HEK293T (cell line): ENCODE measurements at places on chromosomes 13 and 19.

DNA sequence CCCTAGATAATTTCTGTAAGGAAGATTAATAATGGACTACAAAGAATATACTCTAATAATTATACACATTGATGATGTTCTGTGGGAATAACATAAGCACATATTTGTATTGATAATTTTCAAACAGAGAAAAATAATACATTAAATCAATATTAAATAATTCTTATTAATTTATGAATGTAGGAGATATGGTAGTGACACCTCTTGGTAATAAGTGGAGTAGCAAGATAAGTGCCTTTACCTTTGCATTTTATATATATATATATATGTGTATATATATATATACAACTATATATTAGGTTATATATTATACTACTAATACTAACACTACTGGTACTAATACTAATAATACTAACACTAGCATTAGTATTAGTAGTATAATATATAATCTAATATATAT is 905.8 kb downstream of the SLITRK1 start:
- no peak for DNase-seq

DNA sequence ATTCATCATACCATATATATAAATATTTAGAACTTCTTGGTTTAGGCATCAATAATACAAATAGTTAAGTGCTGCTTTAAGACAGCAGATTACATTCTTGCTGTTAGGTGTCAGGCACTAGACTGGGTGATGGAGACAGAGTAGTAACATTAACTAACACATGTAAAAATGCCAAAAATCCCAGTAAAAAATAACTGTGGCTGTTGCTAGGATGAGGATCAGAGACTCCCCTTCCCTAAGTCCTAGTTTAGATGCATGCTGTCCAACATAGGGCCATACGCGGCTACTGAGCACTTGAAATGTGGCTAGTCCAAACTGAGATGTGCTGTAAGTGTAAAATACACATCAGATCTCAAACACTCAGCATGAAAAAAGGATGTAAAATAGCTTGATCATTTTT is 94.7 kb downstream of the CDADC1 start:
- no peak for DNase-seq

DNA sequence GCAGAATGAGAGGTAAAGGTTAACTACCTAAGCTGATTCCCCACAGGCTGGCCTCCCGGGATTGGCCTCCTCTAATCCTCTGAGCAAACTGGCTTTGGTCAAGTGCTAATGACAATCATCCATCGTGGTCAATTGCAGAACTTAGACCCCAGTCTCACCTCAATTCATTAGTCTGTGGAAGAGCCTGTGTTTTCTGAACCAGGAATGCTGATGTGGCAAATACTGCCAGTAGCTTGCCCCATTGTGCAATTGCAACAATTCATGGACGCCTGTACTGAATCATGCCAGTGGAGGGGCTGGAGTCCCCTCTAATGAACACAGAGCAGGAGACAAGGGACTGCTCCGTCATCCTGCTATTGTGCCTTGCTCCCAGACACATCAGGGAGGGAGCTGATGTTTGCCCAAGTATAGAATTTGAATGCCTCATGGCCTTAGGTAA is 1256.5 kb downstream of the EFNB2 start:
- no peak for DNase-seq

GRCh38 chr19:10818301-10819123 is 17.5 kb downstream of the TMED1 start:
- DNase-seq = no peak

GRCh38 chr19:14821937-14822336 is 13.0 kb downstream of the OR7A5 start:
- no peak for DNase-seq

- DNase-seq = peak; percentile 56
These were observed 167.1 kb downstream of the PCDH9 start for GRCh38 chr13:67063036-67063435.

GRCh38 chr13:25190771-25191170 is 18.7 kb upstream of the AMER2 start:
- no peak for DNase-seq

DNA sequence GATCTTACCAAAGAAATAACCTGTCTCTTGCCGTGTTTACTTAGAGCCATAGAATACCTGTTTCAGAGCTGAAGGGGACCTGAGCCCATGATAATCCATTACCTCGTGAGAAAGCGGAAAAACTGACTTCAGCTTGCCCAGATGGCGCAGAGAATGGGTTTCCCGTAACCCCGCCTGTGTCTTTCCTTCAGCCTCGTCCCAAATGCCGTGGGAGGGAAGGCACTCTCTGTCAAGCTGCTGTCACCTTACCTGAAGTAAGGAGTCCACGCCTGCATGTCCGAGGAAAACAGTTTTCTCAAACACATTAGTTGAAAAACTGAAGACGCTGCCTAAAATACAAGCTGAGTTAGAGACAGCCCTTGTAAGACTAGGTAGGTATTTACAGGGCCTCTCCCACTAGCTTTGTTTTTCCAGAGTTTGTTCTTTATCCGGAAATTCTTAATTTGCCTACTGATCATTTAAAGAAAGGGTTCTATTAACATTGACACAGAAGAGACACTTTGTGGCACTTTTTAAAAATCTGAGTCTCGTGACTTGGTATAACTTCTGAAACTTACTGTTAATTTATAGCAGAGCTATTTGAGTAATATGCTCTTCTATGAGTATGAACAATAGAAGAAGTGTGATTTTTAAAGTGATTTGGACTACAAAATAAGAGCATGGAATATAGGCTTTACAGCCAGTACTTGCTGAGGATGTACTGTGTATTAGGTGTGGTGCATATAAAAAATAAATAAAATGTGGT is 1.3 kb upstream of the INTS6 start:
- DNase-seq = peak; percentile 7

GRCh38 chr19:58123354-58123753 is 25.3 kb upstream of the ZSCAN18 start:
- no peak for DNase-seq

DNA sequence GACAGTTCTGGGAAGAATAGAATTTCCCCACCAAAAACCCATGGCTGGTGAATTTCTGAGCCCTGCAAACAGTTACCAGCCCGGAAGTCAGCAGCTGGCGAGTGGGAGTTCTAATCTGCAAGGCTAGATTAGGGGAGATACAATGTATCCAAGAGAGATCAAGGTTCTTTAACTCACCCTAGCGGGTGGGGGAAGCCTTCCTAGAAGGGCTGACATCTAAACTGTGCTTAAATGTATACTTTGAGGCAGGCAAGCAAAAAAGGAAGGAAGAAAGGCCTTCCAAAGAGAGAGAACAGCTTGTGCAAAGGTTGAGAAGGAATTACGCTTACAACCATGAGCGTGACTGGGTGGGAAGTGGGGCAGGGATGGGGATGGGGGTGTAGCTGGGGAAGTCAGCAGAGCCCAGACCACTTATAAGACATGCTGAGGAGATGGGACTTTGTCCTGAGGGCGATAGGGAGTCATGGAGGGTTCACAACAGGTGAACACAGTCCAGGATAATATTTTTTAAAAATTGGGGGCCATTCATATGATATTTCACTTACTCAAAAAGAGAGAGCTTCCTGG is 20.8 kb upstream of the ZNRF4 start:
- no peak for DNase-seq

DNA sequence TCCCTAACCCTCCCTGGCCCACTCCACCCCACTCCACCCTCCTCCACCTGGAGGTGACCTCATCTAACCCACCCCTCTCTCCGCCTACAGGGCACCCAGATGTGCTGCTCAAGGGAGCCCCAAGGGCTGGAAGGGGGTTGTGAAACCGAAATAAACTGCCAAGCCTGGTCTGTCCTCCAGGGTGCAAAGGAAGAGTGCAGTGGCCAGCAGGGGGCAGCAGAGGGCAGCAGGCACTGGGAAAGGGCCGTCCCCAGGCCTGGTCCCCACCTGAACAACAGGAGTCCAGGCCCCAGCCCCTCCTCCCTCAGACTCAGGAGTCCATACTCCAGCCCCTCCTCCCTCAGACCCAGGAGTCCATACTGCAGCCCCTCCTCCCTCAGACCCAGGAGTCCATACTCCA is 8.4 kb upstream of the BCAM start:
- DNase-seq = peak; percentile 89

GRCh38 chr13:30148786-30149185 is 158.6 kb downstream of the KATNAL1 start:
- DNase-seq = no peak

DNA sequence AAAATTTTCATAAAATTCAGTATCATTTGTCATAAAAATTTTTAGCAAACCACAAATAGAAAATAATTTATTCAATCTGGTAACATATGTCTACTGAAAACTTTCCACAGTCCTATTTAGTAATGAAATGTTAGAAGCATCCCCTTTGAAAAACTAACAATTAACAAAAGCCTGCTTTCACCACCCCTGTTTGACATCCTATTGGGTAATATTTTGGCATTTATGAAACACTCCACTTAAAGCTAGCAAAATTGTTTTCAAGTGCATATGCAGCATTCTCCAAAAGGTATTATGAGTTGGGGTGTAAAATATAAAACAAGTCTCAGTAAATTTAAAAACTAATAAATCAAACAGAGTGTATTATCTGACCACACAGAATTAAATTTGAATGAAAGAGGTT is 189.4 kb downstream of the NBEA start:
- no peak for DNase-seq

GRCh38 chr19:31548941-31549340 is 199.7 kb upstream of the TSHZ3 start:
- DNase-seq = peak; percentile 16

DNA sequence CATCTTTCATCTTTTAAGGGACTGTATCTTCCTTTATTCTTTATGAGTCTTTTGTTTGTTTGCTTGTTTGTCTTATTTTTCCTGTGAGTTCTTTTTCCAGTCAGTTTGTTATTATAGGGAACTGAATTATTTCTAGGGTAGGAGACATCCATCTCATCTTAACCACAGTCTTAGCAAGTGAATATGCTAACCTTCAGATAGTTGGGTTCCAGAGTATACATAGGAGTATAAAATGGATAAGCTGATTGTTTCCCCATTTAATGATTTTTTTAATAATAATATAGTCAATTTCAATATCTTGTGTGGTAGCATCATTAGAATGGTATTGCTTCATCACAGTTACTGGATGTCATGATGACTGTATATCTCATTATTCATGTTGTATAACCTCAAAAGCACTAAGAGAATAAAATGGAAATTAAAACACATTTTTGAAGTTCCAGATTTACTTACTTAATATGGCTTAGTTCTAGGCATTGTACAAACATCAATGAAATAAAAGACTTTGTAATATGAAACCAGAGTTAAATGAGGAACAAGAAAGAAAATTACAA is 33.0 kb downstream of the GPC6 start:
- no peak for DNase-seq

DNA sequence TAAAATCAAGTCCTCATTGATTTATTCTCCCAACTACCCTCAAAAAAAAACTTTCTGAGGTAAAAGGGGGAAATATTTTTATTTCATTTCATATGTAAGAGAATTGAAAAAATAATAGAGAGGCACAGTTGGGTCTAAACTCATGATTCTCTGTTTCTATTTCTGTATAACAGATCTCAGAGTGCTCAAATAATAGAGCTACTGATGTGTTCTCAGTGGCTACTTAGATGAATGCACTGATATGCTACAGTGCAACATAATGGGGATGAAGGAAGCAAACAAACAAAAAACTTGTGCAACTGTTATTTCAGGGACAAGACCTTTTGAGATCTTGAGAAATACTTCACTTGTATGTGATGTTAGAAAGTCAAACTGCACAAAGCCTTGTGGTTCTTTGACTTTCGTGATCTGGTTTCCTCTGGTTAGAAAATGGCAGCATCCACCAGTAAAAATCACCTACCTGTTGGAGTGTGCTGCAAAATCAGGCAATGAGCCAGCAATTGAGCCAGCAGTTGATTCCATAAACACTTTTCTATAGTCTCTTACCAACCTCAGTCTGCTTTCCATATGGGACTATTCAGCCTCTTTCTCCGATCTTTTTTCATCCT is 9.7 kb upstream of the DACH1 start:
- DNase-seq = no peak

GRCh38 chr19:14265290-14266036 is 59.5 kb upstream of the ADGRL1 start:
- no peak for DNase-seq

DNA sequence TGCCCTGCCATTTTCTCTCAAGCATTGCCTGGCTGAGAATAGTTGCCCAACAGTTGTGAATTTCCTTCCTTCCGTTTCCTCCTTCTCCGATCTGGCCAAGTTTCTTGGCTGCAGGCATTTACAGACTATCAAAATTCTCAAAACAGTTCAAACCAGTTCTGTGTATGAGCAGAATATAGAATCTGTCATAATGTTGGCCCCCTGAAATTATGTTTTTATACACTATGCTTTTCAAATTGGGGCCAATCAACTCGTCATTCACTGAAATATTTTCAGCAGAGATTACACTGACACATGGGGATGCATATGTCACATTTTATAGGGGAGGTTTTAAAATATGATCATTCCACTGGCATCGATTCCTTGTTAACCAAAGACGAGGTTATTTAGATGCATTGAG is 284.2 kb upstream of the TMTC4 start:
- DNase-seq = no peak

DNA sequence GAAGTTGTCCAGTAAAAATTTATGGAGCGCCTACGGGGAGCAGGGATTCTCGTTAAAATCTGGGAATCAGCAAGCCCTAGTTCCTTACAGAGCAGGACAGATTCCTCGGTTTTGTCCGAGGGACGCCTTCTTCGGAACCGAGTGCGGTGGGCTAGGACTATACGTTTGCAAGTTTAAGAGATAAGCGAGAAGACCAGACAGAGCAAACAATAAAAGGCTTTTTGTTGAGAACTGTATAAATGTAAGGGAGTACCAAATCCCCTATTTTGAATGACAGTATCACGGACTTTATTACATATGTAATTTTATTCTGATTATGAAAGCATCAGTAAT is 971 bp upstream of the ANKRD10 start:
- DNase-seq = no peak

- DNase-seq = no peak
These were observed 24.6 kb upstream of the KLF12 start for GRCh38 chr13:74158571-74159352.

GRCh38 chr13:110289661-110290060 is 17.3 kb downstream of the COL4A1 start:
- DNase-seq = no peak

DNA sequence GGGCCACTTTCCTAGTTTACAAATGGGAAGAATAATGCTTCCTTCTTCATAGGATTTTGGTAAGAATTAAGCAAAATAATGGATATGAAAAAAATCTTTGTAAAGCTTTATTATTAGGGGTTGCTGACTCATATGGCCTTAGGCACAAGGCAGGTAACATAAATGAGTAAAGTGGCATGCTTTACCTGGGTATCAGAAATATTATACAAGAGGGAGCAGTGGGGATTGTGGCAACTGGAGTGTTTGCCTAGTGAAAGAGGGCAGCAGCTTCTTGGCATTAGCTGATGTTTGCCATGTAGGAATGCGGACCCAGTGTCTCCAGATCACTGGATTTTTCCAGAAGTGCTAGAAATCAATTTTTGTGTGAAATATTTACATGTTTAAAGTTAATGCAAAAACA is 19.5 kb downstream of the WDFY2 start:
- no peak for DNase-seq
